Hindlimb muscle (tissue), 1 donor: ENCODE measurements at places on chromosomes 7 and 10. TPM values are rescaled to one million over a fixed set of nuclear protein-coding genes. Genes with fewer than 3 reads are reported as not detected.

The CPA4 gene
- polyA plus RNA-seq = 1.9 TPM

The ELMO1 gene
- 28.3 TPM for polyA plus RNA-seq

The TMEM184A gene
- polyA plus RNA-seq = 0.92 TPM

The MYPN gene
- polyA plus RNA-seq = 110 TPM

The ADRB1 gene
- not detected for polyA plus RNA-seq

- no peak for DNase-seq
These were observed 49.6 kb upstream of the PDE1C start for GRCh38 chr7:32119790-32120196.

DNA sequence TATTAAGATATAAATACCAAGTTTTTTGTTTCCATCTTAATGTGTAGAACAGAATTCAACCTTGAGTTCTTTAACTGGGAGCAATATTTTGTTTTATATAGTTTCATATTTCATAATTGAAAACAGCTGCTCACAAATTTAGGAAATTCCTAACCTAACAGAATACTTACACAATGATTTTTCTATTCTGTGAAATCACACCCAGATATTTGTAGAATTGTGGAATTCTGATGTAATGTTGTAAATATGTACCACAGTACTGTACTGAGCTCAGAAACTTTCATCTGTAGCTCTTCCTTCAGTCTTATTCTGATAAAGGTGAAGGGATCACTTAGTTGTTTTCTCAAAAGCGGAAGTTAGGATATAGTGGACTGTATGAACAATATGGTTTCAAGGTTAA is 143.4 kb upstream of the GLI3 start:
- DNase-seq = no peak

GRCh38 chr10:106410331-106410730 is 754.2 kb downstream of the SORCS1 start:
- DNase-seq = no peak

DNA sequence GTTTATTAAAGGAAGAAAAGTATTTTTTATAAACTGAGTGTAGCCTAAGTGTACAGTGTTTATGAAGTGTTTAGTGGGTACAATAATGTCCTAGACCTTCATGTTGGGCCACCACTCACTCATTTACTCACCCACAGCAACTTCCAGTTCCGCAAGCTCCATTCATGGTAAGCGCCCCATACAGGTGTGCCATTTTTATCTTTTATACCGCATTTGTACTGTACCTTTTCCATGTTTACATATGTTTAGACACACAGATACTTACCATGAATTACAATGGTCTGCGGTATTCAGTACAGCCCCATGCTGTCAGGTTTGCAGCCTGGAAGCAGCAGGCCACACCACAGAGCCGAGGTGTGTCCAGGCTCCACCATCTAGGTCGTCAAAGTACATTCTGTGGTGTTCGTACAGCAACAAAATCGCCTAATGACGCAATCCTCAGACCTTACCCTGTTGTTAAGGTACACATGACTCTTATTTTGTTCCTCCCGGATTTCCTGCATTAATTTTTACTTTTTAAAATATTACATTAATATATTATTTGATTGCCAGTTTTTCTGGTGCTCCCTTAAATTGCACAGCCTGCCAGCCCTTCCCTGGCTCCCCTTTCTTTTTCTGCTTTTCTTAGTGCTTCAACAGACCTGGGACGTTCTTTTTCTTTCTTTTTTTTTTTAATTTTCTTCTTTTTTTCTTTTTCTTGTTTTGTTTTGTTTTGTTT is 881 bp upstream of the SSBP1 start:
- DNase-seq = no peak
